Lower leg skin (tissue), 4 donors: ENCODE measurements at places on chromosomes 13 and 19. TPM values are rescaled to one million over a fixed set of nuclear protein-coding genes. Genes with fewer than 3 reads are reported as not detected.

- DNase-seq = no peak
Observed at GRCh38 chr19:2416321-2417097, 10.9 kb downstream of the TIMM13 start.

GRCh38 chr13:110869805-110870706 is 44.8 kb downstream of the ANKRD10 start:
- DNase-seq = peak; percentile 92

- DNase-seq = no peak
Observed at GRCh38 chr13:21683034-21683733, 12.3 kb downstream of the FGF9 start.

GRCh38 chr13:49540552-49540951 is 44.8 kb downstream of the PHF11 start:
- DNase-seq = no peak

DNA sequence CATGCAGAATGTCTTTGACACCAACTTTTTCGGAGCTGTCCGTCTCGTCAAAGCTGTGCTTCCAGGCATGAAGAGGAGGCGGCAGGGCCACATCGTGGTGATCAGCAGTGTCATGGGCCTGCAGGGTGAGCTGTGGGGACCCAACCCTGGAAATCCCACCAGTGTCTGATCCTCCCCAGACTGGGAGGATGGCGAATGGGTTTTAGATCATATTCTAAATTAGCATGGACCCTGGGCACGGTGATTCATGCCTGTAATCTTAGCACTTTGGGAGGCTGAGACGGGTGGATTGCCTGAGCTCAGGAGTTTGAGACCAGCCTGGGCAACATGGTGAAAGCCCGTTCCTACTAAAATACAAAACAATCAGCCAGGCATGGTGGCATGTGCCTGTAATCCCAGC is 5.5 kb downstream of the RDH8 start:
- DNase-seq = no peak

GRCh38 chr19:5434351-5434917 is 20.8 kb upstream of the ZNRF4 start:
- no peak for DNase-seq

DNA sequence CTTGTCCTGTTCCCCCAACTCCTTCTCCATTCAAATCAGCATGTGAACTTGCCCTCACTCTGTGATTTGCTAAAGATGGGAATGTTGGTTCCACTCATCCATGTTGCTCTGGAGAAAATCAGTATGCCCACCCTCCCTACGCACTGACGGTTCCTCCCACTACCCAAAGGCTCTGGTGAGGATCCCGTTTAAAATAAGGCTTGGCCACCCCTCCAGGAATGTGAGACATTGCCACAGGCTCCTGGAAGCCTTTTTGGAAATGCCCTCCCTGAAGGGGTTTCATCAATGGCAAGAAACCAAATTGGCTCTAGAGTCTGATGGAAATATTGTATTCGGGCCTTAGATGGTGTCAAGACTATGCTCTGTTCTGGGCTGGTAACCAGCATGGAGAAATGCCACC is 187.3 kb downstream of the USP12 start:
- no peak for DNase-seq

- no peak for DNase-seq
Observed at GRCh38 chr19:5547881-5548280, 19.9 kb downstream of the TINCR start.

The PSG2 gene
- not detected for total RNA-seq

The ZNF607 gene
- 6.9 TPM for total RNA-seq

The ZNF225 gene
- 1.5 TPM for total RNA-seq
